ENCODE measurements at places on chromosomes 5 and 9.

DNA sequence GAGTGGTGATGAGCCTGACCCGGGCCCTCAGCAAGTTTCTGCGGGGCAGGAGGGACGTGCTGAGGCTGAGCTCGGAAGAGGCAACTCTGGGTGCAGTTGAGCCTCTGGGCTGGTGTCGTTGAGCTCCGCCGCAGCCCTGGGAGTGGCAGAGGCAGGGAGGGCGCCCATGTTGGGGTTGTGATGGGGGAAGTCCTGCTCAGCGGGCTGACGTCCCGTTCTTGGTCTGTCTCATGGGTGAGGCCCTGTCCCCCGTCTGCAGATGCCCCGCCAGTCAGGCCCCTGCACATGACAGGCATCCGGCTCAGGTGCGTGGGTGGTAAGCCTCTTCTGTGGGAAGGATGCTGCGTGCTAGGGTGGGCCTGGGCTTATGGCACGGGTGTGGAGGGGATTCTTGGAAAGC lies 64.3 kb downstream of the RXRA start:
- no peak for DNase-seq

DNA sequence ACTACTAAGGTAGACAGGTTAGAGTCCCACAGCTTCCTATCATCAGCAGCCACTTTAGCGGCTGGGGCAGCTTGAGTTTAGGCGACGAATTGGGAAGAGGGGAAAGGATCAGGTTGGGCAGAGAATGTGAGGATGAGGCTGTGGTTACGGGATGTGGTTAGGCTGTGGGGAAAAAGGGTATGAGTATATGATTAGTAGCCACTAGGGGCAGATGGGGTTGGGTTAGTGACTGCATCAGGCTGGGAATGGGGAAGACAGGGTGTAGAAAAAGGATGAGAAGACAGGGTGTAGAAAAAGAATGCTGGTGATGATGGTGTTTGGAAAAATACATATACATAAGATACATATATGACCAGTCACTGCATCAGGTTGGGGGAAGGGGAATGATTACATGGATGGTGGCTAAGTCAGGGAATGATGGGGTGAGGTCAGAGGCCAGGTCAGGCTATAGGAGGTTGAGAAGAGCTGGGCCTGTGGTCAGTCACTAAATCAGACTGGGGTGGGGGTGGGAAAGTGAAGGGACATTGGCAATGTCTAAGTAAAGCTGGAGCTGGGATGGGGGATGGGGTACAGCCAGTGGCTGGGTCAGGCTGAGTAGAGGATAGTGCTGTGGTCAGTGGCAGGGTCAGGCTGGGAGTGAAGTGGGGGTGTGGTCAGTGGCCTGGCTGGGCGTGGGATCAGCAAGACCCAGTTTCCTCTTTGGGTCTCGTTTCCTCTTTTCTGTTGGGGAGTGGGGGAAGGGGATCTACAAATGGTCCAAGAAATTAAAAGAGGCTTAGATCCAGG lies 2.1 kb downstream of the TLN1 start:
- DNase-seq, result peak; percentile 61

- peak; percentile 23 for DNase-seq
Observed at GRCh38 chr5:78320401-78320800, 25.9 kb upstream of the AP3B1 start.

DNA sequence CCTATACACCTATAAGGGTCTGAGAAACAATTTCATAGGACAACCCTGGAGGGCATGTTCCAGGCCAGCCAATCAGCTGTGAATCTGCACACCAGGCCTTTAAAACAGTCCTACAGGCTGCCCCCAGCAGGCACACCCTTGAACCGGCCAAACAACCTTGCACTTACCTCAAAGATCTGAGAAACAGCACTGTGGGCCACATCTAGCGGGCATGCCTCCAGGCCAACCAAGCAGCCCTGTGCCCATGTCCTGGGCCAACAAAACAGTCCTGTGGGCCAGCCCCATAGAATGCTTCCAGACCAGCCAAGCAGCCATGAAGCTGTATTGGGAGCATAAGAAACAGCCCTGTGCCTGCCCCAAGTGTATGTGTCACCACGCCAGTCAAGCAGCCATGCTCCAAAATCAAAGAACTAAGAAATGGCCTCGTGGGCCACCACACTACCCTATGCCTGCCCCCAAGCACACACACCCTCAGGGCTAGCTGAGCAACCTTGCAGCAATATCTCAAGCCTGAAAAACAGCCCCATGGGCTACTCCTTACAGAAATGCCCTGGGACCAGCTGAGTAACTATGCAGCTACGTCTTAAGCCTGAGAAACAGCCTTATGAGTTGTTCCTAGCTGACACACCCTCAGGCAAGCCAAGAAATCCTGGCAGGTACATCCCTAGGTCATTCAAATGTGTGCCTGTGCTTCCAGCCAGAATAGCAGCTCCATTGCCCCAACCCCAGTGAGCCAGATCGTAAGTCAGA lies 2243.8 kb upstream of the C9orf72 start:
- no peak for DNase-seq

DNA sequence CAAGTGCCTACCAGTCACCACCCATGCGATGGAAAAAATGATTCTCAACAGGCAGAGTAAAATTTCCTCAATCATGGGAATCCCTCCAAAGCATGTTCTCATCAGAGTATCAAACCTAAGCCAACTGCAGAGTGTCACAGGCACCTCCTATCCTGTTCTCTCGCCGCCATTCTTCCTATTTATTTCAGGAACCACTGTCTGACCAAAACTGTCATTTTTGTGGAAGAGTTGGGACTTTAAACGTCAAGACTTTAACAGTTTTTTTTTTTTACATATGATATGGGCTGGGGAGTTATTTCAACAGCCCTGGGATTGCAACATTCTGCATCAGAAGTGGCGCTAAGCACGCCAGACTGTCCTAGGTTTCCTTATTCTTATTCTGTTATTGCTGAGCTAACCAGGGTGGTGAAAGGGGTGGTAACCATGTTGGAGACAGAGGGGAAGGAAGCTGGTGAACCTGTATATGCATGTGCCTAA lies 29.5 kb downstream of the PFDN1 start:
- no peak for DNase-seq

DNA sequence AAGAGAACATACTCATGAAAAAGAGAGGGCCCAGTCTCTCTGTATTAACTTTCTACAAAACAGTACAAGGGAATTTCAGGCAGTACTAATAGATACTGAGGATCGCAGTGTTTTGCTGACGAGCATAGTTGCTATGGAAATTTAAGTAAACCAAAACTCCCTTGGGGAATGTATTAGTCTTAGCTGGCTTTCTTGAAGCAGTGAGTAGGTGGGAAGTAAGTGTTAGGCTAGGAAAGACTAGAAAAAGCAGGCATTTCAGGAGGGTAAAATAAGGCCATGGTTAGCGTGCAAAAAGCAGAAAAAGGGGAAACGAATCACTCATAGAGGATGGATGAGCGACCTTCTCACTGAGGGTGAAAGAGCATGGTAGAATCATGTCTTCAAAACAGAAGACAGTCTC lies 84.3 kb upstream of the ACTBL2 start:
- DNase-seq, result peak; percentile 40

DNA sequence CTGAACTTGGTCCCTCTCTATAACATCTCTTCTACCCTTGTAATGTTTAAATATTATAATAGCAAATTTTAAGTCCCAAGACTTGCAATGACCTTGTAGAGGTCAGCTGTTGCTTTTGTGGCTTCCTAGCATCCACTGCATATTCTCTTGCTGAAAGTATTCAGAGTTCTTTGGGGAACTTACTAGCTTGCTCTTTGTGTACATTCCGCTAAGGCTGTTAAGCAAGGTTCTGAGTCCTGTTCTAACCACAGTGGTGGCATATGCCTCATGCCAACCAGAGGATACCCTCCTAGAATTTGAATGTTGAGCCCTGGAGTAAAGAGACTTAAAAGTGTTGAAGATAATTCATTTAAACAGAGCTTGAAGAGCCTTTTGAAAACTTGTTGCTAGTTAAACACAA lies 570.9 kb downstream of the TLE1 start:
- DNase-seq, result no peak

- DNase-seq, result no peak
Observed at GRCh38 chr9:82829818-82830217, 233.1 kb downstream of the RASEF start.

- no peak for DNase-seq
Observed at GRCh38 chr5:86570427-86571083, 47.2 kb upstream of the COX7C start.

- DNase-seq, result no peak
Observed at GRCh38 chr5:122435234-122435633, 123.2 kb downstream of the SNCAIP start.

GRCh38 chr9:98225015-98225442 lies 30.4 kb downstream of the TBC1D2 start:
- no peak for DNase-seq

DNA sequence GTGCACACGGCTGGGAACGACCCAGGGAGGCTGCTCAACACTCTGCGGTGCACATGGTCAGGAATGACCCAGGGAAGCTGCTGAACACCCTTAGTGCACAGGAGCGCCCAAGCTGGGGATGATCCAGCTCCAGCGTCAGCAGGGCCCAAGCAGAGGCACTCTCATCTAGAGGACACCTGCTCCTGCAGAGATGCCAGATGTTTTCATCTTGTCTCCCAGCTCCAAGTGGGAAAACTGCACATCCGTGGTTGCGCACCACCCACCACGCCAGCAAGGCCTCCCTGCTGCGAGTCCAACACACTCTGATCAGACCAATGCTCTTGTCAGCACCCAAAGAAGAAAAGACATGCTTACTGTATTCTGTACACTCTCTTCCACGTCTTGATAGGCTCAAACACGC lies 34.1 kb downstream of the UBE2QL1 start:
- DNase-seq, result no peak

DNA sequence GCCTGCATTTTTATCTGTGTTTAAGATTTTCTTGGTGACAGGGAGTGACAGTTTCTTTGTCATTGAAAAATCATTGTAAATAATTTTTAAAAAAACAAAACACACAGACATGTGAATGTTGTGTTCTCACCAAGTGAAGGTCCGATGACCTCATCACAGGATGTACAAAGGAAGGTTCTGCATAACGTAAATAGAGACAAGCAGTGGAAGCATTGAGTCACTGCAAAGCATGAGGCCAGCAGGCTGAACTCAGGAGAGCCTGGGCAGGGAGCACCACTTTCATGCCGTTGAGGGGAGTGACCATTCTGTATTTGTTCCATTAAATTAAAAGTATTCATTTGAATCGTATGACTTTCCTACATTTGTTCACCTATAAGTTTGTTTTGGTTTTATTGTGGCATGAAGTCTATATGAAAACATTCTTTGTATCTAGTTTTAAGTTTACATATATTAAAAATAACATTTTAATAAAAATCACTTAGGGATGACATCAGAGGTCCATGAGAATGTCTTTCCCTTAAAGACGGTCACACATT lies 70.4 kb upstream of the TLE1 start:
- peak; percentile 45 for DNase-seq

- DNase-seq, result no peak
Observed at GRCh38 chr9:86253577-86253976, 5.9 kb downstream of the C9orf153 start.

- DNase-seq, result no peak
Observed at GRCh38 chr5:123651234-123651633, 139.3 kb downstream of the CSNK1G3 start.

GRCh38 chr5:171924493-171925122 lies 81.8 kb downstream of the FBXW11 start:
- no peak for DNase-seq

DNA sequence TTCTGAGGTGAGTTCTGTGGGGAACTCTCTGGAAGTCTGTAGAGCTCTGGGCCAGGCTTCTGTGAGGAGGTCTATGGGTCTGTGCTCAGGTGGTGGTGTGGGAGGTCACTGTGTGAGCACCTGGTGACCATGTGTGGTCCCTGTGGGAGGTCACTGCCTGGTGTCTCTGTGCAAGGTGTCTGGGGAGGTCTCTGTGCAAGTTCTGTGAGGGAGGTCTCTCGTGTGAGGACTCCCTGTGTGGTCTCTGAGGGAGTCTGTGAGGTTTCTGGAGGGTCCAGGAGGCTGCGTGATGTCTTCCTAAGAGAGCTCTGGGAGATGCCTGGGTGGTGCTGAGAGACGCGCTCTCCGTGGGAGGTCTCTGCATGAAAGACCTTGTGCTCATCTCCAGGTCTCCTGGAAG lies 6.0 kb upstream of the SPATA31E1 start:
- DNase-seq, result no peak

DNA sequence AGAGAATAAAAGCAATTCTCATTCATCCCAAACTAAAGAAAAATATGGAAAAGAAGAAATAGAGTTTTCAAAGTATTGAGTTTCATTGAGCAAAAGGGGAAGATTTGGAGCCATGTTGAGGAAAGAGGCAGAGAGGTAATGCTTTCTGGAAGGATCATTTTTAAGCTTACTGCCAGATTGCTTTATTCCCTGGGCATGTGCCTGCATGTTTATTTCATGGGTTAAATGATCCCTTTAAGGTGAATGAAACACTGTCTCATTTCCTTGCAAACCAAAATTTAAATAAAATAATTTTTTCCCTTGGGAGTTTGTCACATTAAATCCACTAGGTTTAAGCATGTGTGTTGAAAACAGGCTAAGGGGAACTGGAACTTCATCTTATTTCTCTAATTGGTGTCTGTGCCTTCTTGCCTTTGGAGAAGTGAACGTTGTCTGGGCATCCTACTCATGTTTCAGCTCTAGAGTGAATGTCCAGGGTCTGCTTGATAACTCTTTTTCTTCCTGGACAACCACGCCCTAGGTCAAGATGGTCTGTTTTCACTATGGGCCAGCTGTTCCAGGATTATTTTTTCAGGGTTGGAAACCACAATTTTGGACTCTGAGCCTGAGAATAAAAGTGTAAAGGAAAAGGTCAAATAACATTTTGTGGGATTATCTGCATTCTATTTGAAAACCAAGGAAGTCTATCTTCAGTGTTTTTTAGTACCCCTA lies 114.1 kb upstream of the ELL2 start:
- DNase-seq, result no peak

GRCh38 chr9:79829566-79830302 lies 258.0 kb downstream of the TLE4 start:
- DNase-seq, result no peak

DNA sequence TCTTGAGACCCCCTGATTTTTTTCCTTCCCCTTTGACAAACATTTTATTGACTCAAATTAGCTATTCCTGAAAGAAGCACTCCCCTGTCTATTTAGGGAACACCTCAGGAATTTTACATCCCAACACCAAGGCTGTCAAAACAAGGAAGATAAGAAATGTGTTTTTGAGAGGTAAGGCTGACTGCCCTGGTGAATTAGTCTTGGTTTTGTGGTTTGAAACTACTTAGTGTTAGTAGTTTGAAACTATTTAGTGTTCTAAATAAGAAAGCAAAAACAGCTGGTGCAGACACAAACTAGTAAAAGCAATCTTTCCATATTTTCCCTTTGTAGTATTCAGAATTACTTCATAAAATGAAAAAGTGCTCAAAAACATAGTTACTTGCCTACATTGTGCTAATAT lies 120.7 kb downstream of the PCSK1 start:
- no peak for DNase-seq
